Activated CD4-positive, CD25-positive, alpha-beta regulatory T cell treated with anti-CD3 and anti-CD28 coated beads, Interleukin-2, amount 50 U/mL, for 16 hours (primary cell): ENCODE measurements at places on chromosomes 6 and 20.

DNA sequence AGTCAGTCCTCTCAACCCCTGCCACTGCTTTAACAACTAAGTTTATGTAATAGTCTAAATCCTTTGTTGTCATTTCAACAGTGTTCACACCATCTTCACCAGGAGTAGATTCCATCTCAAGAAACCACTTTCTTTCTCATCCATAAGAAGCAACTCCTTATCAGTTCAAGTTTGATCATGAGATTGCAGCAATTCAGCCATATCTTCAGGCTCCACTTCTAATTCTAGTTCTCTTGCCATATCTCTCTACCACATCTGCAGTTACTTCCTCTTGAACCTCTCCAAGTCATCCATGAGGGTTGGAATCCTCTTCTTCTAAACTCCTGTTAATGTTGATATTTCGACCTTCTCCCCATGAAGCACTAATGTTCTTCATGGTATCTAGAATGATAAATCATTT is 57.9 kb upstream of the FOXO3 start:
- DNase-seq, result no peak

DNA sequence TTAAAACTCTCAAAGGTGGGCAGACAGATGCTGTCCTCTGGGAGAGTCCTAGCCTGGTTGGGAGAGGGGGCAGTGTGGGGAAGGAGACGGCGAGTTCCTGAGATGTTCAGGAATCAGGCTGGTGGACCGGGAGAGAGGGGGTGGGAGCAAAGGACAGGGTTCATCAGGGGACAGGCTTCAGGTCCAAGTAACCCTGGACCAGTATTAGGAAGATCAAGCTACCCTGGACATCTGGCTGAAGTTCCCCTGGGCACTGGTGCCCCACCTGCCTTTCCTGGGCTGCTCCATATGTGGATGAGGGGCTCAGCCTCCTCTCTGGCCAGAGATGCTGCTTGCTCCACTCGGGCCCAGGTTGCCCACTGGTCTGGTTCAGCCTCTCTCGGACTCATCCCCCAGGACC is 1.1 kb upstream of the IP6K3 start:
- DNase-seq, result no peak

DNA sequence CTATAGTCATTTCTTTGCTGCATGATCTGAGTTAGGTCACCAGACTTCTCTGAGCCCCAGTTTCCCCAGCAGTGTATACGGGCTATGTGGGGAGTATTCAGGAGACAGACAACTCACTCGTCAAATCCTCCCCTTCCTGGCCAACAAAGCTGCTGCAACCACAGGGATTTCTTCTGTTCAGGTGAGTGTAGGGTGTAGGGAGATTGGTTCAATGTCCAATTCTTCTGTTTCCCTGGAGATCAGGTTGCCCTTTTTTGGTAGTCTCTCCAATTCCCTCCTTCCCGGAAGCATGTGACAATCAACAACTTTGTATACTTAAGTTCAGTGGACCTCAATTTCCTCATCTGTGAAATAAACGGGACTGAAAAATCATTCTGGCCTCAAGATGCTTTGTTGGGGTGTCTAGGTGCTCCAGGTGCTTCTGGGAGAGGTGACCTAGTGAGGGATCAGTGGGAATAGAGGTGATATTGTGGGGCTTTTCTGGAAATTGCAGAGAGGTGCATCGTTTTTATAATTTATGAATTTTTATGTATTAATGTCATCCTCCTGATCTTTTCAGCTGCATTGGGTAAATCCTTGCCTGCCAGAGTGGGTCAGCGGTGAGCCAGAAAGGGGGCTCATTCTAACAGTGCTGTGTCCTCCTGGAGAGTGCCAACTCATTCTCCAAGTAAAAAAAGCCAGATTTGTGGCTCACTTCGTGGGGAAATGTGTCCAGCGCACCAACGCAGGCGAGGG is 594 bp upstream of the CDKN1A start:
- no peak for DNase-seq

- no peak for DNase-seq
Observed at GRCh38 chr6:147522597-147522996, 14.1 kb downstream of the SAMD5 start.

DNA sequence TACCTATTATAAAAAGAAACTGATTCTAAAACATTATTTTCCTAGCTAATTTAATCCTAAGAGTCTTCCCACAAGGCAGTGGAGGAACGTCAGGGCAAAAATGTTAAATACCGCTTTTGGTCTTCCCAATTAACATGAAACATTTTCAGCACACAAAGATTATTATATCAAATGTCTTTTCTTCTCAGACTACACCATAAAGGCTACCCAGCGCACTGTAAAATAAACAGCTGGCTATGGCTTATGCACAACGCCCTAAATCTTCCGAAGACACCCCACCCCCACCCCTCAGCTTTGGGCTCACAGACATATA is 1.0 kb downstream of the NUDT3 start:
- DNase-seq, result no peak
